Activated T-cell treated with anti-CD3 and anti-CD28 coated beads, Interleukin-2, amount 50 U/mL, for 72 hours (primary cell): ENCODE measurements at places on chromosomes 11 and 22.

- DNase-seq: no peak
Measured at GRCh38 chr11:105449100-105449734, 160.7 kb upstream of the GRIA4 start.

GRCh38 chr11:134807997-134808396 lies 396.0 kb upstream of the B3GAT1 start:
- no peak for DNase-seq

GRCh38 chr11:128906185-128907050 lies 15.3 kb downstream of the KCNJ5 start:
- DNase-seq: no peak

DNA sequence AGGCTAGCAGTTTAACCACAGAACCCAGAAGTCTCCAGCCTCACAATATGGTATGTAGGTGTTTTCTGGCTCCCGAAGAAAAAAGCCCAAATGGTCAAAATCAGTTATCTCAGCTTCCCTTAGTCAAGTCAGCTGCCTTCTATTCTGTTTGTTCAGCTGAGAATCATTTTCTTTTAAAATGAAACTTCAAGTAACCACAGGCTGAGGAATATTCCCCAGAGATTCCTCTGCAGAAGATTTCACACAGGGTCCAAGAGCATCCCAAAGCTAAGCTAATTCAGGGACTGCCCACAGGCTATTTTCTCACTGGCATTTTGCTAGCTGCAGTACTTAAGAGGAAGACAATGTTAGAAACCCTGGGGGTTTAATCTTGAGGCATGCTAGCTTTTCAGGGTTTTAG lies 977.0 kb upstream of the CHORDC1 start:
- no peak for DNase-seq

- DNase-seq: no peak
Measured at GRCh38 chr11:43758927-43759326, 78.4 kb downstream of the HSD17B12 start.

DNA sequence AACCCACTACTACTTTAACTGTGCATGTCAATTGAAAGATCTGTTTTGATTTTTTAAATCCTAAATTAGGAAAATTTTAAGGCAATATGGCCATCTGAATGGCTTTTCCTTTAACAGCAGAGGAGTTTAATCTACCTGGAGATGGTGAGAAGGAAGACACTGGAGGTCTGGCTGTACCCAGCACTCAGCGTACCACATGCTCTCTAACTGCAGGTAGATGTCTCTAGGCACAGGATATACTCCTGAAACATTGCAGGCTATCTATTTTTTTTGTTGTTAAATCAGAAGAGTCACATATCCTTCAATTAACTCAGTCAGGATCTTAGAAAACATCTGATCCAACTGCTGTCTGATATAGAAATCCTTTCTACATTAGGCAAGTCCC lies 17.3 kb upstream of the CASTOR1 start:
- no peak for DNase-seq
